ENCODE measurements at places on chromosomes 7 and 10.

DNA sequence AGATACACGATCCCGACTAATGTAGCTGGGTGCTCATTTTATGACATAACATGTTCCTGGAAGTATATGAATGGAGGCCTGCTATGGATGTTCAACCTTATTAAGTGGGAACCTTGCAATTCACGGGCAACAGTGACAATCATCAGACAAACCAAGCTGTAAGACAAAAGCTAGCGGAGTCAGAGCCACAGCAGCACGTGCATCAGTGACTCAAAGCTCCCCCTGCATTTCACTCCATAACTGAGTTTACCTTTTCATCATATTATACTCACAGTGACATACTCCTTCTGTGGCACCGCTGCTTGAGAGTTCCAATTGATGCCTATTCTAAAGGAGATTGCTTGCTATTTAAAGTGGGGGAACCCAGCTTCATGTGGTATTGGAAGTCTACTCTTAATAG is 176.0 kb upstream of the PITRM1 start:
- no peak for DNase-seq

- DNase-seq, result no peak
These were observed 394.1 kb upstream of the PHF14 start for GRCh38 chr7:10579561-10579960.

GRCh38 chr7:30633223-30633622 is 38.5 kb downstream of the GARS1 start:
- DNase-seq, result no peak

DNA sequence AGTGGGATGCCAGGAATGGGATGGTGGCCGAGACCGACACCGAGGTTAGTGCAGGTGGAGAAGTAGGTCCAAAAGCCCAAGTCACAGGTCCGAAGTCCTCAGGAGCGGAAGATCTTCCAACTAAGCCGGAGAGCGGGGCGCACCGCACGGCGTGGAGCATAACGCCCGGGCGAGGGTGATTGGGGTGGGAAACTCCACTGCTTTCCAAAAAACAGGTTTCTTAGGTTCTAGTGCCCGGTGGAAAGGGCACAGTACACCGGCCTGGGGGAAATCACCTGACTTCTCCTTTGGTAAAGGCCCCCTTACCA is 11.4 kb upstream of the SPAG6 start:
- DNase-seq, result no peak

DNA sequence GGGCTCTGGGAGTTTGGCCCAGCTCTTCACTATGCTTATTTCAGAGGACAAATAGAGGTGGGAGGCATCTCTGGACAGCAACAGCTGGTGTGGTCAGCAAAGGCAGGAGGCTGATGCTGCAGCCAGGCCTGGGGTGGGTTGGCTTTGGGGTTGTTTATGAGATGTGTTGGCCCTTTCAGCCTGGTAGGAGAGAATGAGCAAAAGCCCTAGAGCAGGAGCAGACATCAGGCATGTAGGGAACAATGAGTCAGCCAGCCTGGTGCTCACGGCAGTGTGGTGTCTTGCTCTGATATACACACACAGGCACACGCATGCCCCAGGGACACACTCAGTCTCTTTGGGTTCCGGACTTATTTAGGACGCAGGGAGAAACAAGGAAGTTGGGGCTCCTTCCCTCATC is 157.1 kb downstream of the PRKCQ start:
- DNase-seq, result no peak

GRCh38 chr7:70072220-70072619 is 473.9 kb downstream of the AUTS2 start:
- DNase-seq, result peak; percentile 17

- DNase-seq, result no peak
These were observed 108.7 kb upstream of the ITGB1 start for GRCh38 chr10:33066558-33067236.

DNA sequence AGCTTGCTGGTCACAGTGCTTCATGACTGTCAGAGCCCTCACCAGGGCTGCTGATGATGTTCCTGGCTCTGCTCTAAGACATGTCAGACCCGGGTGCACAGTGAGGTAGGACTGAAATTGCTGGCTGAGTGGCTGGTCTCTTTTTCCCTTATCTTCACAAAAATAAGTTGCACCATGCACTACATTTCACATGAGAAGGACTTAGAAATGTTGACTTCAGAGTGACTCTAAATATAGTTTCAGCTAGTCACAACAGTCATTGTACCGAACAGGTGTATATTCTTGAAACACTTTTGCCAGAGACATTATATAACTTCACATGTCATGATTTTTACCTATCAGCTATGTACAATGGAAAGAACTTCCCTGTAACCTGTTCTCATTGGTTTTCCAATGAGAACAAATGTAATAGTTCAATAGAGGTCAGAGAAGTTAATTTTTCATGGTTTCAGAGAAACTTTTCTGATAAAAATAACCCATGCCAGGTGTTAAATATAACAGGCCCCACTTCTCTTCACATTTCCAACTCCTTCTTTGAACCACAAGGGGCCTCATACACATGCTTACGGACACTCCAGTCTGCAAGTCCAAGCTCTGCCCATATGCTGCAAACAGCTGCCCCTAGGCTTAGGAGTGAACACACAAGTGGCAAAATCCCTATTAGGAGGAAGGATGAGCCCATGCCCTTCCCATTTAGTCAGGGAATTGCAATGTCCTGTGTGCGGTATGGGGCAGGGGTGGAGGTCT is 115.6 kb downstream of the CDK6 start:
- DNase-seq, result no peak

DNA sequence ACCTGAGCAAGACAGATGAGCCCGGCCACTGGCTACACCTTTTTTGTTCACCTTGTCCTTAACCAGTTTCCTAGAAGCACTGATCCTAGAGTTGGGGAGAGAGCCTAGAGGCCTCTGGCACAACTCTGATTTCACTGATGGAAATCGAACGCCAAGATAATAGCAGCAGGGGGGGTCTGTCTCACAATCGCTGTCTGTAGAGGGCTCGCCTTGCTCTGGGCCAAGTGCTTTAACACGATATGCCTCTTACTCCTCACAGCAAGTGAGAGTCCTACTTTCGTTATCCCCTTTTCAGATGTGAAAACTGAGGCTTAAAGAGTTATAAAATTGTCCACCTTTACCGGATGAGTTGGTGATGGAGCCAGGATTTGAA is 472 bp downstream of the RASSF4 start:
- DNase-seq, result no peak

- no peak for DNase-seq
These were observed 17.9 kb downstream of the PDK4 start for GRCh38 chr7:95578299-95578855.

DNA sequence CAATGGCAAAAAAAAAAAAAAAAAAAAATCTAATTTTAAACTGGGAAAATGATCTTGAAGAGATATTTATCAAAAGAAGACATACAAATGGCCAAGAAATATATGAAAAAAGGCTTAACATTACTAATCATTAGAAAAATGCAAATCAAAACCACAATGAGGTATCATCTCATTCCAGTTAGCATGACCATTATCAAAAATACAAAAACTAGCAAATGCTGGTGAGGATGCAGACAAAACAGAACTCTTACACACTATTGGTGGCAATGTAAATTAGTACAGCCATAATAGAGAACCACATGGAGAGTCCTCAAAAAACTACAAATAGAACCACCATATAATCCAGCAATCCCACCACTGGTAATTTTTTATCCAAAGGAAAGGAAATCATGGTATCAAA is 489.6 kb downstream of the TNS3 start:
- no peak for DNase-seq

DNA sequence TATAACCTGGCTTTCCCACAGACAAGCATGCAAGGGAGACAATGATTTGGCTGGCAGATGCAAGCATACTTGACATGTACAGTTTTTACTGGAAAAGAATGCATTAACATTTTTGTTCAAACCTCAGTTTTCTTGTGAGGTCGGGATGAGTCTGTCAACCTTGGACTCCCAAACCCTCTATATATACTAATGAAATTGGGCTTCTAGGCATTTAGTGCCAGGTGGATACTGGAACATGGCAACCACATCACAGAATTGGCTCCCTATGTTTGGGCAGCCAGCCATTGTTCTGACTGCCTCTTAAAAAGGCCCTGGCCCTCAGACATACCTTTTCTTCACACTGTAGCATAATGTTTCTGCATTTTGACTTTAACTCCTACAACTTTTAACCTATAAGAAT is 39.1 kb downstream of the CDK6 start:
- no peak for DNase-seq

GRCh38 chr7:111682588-111683340 is 120.5 kb upstream of the IMMP2L start:
- DNase-seq, result no peak

- DNase-seq, result no peak
These were observed 31.6 kb downstream of the ZFAND4 start for GRCh38 chr10:45640941-45641340.

GRCh38 chr7:233249-234035 is 41.1 kb downstream of the FAM20C start:
- DNase-seq, result no peak

- DNase-seq, result peak; percentile 35
These were observed 40.9 kb downstream of the NUDCD3 start for GRCh38 chr7:44449584-44449928.

DNA sequence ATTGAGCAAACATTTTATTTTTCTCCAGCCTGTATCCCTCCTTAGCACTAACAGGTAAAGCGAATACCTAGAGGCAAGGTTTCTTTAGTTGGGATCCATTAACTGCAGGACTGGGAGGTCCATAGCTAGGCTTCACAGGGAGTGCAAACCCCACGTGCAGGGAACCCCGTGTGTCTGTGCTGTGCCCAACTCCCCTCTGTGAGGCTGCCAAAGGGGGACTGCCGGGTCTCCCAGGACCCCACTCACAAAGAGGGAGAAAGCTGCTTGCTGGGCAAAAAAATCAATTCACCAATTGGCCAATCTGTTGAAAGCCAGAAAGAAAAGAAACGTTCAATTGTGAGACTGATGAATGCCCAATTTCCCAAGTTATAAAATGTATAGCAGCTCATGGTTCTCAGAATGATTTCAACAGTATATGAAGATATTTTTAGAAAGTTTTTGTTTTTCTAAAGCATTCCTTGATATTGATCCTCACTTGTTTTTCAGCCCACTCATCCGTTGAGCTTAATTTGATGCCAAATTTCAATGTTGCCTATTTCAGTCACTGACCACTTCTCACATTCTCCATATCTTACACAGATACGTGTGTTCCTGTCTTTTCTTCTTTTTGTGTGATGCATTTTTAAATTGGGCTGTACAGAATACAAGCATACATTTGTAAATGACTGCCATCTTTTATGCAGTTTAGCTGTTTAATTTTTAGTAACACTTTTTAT is 202.7 kb upstream of the PRSS58 start:
- no peak for DNase-seq

DNA sequence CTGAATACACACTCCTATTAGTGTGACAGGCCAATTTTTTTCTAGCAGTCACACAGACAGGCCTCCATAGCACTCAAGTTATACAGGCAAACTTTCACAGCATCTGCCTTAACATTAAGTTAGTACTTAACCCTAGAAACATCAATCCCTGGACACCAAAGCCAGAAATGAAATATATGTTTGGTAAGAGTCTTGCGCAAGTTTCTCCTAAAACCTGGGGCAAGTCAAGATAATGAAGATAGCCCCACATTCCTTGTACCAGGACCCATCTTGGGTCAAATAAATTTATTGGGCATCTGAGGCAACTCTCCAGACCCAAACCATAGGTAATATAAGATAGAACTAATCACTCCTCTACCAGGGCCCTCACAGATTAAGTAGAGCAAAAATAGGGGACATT is 70.8 kb upstream of the ZNF92 start:
- DNase-seq, result no peak

GRCh38 chr7:28516390-28517172 is 104.3 kb downstream of the CREB5 start:
- no peak for DNase-seq

- no peak for DNase-seq
These were observed 17.5 kb downstream of the ZNF33A start for GRCh38 chr10:38027986-38028385.

DNA sequence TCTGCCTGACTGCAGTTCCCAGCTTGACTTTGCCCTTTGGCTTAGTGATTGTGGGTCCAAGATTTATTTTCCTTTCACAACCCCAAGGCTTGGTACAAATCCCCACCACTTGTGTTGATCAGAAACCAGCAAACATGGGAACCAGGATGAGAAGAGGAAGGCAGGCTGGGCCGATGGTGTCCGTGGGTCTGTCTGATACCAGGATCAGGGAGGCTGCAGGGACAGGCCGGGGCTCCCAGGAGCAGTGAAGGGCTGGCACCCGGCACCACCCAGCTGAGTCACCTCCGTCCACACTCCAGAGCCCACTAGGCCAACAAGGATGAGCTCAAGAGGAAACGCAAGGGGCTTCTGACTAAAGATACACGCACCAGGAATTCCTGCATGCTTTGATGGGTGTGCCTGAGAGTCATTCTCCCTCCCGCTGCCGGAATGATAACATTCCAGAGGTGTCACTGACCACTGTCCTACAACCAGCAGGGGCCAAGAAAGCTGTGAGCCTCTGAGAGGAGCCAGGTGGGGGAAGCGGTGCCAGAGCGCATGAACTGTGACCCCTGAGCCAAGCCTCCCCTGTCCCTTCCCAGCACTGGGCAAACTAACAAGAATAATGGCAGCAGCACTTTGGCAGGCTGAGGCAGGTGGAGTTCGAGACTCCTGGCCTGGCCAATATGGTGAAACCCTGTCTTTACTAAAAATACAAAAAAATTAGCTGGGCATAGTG is 29.2 kb upstream of the PROSER2 start:
- no peak for DNase-seq

DNA sequence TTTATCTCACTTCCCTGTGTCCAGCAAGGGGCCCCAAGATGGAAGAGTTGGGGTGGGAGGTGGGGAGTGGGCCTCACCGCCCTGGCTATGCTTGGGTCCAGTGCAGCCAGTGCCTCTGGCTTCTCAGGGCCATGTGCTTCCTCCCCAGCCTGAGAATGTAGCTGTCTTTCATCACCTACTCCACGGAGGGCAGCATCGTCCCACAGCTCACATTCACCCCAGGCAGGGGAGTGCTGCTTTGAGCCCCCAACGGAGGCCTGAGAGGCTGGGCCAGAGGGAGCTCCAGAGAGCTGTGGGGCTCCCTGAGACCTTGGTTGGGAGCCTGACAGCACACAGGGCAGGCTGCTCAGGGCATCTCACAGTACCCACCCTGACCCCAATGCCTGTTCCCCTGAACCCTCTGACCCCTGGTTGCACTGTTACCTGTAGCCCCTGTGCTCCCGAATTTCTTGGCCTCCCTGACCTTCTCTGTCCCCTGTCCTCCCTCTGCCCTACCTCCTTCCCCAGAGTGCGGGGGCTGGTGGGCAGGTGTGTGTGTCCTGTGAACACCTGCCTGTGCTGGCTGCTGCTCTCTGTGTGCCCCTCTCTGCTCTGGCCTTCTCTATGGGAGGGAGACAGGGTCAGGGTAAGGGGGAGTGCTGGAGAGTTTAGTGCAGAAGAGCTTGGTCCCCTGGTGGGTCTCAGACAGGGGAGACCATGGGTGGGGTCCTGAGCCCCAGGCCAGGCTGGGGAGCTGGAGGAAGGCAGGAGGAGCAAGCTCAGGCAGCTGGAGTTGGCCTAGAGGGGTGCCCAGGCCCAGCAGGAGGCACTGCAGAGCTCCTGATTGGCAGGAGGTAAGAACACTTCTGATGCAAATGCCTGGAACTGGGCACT is 19.6 kb upstream of the ZNF488 start:
- DNase-seq, result no peak

- no peak for DNase-seq
These were observed 43.3 kb upstream of the AMPH start for GRCh38 chr7:38674513-38674912.

- no peak for DNase-seq
These were observed 6.1 kb downstream of the KCTD7 start for GRCh38 chr7:66634816-66635215.

Data from fibroblast of the conjunctiva (primary cell).